ENCODE measurements at places on chromosomes 3 and 15.

- DNase-seq = no peak
Observed at GRCh38 chr3:16241225-16241624, 23.5 kb downstream of the DPH3 start.

- no peak for DNase-seq
Observed at GRCh38 chr3:53803124-53803815, 42.9 kb downstream of the CHDH start.

- DNase-seq = no peak
Observed at GRCh38 chr15:91055548-91056331, 33.3 kb upstream of the VPS33B start.

- no peak for DNase-seq
Observed at GRCh38 chr3:120113128-120114116, 19.2 kb upstream of the GSK3B start.

- no peak for DNase-seq
Observed at GRCh38 chr15:47398594-47398993, 318.7 kb upstream of the SEMA6D start.

DNA sequence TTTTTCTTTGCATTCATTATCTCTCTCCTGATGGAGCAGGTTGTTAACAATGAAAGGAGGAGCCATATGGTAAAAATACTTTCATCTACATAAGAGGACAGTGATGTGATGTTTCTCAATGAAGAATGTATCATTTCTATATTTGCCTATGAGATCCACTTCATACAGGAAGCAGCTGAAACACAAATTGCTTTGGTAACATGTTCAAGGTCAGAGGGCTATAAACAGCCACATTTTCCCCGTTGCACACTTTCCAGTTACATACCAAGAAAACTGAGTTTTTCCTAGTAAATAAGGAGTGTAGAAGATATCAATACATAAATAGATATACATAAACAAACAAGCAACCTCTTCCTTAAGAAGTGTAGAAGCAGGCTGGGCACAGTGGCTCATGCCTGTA is 32.6 kb upstream of the GYG1 start:
- DNase-seq = no peak

All from stimulated activated CD4-positive, alpha-beta T cell treated with anti-CD3 and anti-CD28 coated beads, TNF-alpha, amount 100 ng/mL, for 4 hours (primary cell).